Stimulated activated CD4-positive, alpha-beta T cell treated with anti-CD3 and anti-CD28 coated beads, Interleukin-12 subunit alpha, Interleukin-12 subunit beta, amount 100 ng/mL, for 24 hours (primary cell): ENCODE measurements at places on chromosomes 4 and X.

DNA sequence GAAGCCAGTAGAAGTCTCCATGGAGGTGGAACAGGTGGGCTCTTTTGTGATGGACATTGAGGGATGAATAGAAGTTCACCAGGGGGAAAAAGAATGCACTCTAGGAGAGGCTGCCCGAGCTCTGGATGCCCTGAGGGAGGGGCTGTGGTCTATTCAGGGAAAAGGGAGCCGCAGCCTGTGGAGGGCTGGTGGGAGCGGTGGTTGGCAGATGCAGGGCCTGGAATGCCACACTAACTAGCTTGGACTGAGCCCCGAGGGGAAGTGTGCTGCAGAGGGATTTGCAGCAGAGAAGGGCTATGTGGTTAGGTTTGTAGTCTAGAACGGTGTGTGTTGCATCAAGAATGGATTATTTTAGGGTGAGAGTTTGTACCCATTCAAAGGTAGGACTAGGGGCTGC lies 29.5 kb upstream of the PSAPL1 start:
- no peak for DNase-seq

- no peak for DNase-seq
Measured at GRCh38 chr4:76494243-76494642, 59.2 kb downstream of the SHROOM3 start.

DNA sequence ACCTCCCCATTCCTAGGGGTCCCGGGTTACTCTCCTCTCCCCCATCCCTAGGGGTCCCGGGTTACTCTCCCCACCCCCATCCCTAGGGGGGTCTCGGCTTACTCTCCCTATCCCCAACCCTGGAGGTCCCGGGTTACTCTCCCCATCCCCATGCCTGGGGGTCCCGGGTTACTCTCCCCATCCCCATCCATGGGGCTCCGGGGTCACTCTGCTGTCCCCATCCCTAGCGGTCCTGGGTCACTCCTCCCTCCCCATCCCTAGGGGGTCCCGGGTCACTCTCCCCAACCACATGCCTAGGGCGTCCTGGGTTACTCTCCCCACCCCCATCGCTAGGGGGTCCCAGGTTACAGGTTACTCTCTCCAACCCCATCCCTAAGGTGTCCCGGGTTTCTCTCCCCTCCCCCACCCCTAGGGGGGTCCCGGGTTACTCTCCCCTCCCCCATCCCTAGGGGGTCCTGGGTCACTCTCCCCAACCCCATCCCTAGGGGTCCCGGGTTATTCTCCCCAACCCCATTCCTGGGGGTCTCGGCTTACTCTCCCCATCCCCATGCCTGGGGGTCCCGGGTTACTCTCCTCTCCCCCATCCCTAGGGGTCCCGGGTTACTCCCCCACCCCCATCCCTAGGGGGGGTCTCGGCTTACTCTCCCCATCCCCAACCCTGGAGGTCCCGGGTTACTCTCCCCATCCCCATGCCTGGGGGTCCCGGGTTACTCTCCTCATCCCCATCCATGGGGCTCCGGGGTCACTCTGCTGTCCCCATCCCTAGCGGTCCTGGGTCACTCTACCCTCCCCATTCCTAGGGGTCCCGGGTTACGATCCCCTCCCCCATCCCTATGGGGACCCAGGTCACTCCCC lies 821 bp downstream of the ASMTL start:
- DNase-seq: no peak

- DNase-seq: peak; percentile 16
Measured at GRCh38 chrX:119008110-119008744, 33.8 kb downstream of the LONRF3 start.

GRCh38 chrX:10537308-10537707 lies 83.1 kb downstream of the MID1 start:
- DNase-seq: no peak

- DNase-seq: no peak
Measured at GRCh38 chr4:174116021-174116420, 167.4 kb downstream of the FBXO8 start.

- DNase-seq: no peak
Measured at GRCh38 chr4:6377626-6378492, 94.6 kb downstream of the PPP2R2C start.

GRCh38 chr4:121707344-121707743 lies 10.6 kb upstream of the ANXA5 start:
- DNase-seq: no peak

- DNase-seq: no peak
Measured at GRCh38 chr4:118911238-118911703, 22.6 kb downstream of the SYNPO2 start.

- DNase-seq: no peak
Measured at GRCh38 chr4:2159931-2160330, 82.0 kb downstream of the HAUS3 start.

DNA sequence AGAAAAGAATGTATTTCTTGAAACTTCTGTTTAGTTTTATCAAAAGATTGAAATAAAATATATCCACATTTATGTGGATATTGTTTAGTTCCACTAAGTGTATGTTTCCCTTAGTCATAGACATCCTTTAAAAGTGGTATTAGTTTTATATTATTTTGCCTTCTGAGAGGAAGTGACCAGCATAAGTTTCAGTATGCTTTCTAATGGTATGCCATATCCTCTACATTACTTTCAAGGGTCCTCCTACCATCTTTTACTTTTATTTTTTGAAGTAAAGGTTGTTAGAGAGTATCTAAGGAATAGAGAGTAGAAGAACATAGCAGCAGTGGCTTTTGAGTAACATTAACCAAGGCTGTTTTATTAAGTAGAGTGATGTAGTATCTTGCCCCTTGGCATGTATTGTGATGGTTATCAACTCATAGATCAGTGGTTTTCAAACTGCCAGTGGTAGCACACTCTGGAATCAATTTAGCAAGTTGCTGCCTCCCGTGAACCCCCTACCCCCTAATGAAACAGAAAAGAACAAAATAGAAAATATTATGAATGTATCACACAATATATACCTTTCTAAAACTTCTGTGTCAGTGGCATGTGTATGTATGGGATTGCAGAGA lies 44.8 kb downstream of the RBPJ start:
- DNase-seq: no peak
